ENCODE measurements at places on chromosomes 3 and 15.

DNA sequence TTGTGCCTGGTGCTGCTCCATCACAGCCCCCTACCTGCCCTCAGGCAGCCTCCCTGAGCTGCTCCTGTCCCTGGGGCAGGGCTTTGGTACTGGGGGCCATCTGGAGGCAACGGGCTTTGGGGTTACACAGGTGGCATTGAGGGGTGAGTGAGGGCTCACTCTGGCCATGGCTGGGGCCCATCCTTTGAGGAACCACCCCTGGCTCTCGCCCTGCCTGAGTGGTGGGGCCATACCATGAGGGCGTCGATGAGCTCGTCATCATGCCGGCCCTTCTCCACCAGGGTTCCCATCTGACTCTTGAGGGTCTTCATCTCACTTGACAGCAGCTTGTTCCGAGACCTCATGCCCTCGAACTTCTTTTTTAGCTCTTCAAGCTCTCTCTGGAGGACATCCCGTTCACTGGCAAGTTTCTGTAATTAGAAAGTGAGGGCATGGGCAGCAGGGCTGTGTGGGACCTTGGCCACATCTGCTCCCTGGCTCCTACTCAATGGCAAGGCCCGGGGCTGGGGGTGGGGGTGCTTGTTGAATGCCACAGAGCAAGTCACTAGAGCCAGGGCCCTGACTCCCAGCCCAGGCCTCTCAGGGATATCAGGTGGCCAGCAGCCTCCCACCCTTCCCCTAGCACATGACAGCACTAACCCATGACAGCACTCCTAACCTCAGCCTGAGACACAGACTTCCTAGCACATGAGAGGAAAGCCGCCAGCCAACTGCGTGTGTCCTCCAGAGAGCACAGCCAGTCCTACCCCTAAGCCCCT, 33.5 kb downstream of the CCDC13 start:
- no peaks in the 10 kb centered on the region for H3K27me3 ChIP-seq
- H3K4me3 ChIP-seq: no peak overlapping the region
- H3K4me1 ChIP-seq: no peaks in the 10 kb centered on the region
- no peak for DNase-seq
- no peak overlapping the region for H3K27ac ChIP-seq

GRCh38 chr15:28113394-28114113, 14.4 kb upstream of the OCA2 start:
- H3K4me3 ChIP-seq: no peak overlapping the region
- no peak overlapping the region for H3K27ac ChIP-seq
- no peaks in the 10 kb centered on the region for H3K4me1 ChIP-seq
- no peak for DNase-seq
- no peaks in the 10 kb centered on the region for H3K27me3 ChIP-seq

DNA sequence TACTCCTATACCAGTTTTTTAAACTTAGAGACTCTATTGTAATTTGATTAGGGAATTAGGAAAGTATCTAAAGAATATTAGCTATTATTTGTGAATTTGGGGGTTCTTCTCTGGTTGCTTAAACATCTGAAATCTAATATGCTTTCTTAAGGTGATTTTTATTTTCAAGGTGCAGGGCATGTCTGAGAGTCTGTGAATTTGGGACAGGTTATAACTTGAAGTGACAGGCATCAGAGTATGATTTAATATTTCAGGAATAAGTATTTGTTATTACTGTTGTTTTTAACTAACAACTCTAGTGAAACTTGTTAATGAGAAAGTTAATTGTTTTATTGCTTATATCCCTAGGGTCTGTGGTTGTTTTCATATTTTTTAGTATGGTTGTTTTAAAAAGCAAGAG, 321.6 kb upstream of the EPHA3 start:
- DNase-seq: no peak
- H3K27me3 ChIP-seq: no peaks in the 10 kb centered on the region
- no peaks in the 10 kb centered on the region for H3K4me1 ChIP-seq
- H3K27ac ChIP-seq: no peak overlapping the region

DNA sequence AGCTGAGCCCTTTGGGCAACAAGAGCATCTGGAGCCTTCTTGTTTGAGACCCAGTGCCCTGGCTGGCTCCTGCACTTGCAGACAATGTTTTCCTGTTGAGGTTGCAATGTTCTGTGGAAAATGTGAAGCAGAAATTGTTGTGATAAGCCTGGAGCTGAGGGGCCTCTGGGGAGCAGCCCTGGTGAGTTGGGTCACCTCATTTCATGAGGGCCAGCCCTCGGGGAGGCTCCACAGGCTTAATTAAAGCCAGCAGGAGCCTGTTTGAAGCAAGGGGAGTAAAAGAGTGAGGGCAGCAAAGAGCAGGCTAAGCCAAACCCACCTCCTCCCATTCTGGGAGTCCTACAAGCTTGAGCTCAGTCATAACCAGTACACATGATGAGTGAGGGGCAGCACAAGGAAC, 154.3 kb downstream of the ALDH1A2 start:
- no peak for DNase-seq
- 0 out of 2 replicates have a peak, but pooled peaks cover 4% of the 10 kb centered on the region for H3K27me3 ChIP-seq
- no peak overlapping the region for H3K4me3 ChIP-seq
- no peaks in the 10 kb centered on the region for H3K4me1 ChIP-seq
- no peaks in the 10 kb centered on the region for H3K36me3 ChIP-seq

GRCh38 chr15:80514071-80514780, 110.0 kb downstream of the ARNT2 start:
- peak; percentile 92 for DNase-seq
- H3K27me3 ChIP-seq: no peaks in the 10 kb centered on the region

DNA sequence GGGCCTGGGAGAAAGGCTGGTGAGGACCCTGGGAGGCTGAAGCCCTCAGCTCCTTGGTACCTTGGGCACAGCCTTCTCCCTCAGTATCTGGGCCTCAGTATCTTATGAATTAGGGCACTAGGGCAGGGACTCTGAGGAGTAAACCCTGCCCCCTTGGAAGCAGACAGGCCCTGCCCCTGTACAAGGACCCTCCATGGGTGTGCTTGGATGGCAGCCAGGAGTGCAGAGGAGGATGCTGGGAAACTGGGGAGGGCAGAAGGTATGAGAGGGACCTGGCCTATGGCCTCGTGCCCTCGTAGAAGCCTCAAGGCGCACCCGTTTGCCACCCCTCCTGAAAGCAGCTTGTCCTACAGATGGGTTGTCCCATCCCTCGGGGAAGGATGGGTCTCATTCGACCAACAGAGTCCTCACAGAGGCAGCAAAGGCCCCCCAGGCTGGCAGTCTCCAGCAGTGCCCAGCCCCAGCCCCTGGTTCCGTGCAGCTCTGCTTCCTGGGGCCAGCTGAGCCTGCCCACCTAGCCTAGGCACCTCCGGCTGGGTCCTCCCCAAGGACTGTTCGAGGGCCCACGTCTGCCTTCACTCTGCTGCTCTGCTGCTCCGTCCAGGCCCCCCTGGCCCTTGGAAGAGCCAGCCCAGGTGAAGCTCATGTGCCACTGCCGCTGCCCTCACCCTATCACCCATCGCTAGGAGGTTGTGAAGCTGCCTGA, 15.3 kb upstream of the SEMA3F start:
- no peak overlapping the region for H3K4me3 ChIP-seq
- H3K36me3 ChIP-seq: no peaks in the 10 kb centered on the region

DNA sequence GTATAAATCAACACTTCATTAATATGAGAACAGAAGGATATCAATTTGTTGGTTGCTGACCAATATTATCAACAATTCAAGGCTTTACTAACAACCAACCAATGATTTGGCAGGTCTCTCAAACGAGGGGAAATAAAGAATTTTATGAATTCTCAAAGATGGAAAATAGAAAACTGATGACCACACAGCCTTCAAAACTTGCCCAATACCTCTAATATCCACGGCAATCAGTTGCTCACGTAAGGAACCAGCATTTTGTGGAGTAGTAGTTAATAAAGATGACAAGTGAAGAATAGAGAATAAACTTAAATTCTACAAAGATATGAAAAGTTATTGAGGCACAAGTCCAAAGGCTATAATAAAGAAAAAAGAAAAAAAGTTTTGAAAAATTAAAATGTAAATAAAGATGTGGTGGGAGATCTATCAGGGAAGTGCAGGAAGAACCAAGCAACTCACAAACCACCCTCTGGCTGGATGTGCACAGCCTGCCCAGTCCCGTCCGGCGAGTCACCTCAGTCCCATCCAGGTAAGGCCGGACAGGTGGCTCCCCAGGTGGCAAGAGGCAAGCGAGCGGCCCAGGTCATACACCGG, 808 bp downstream of the GK5 start:
- DNase-seq: peak; percentile 22
- peak overlapping the region; percentile 80 for H3K4me3 ChIP-seq
- H3K4me1 ChIP-seq: peaks cover 5% of the 10 kb centered on the region
- no peaks in the 10 kb centered on the region for H3K27me3 ChIP-seq
- H3K27ac ChIP-seq: peak overlapping the region; percentile 78
- H3K36me3 ChIP-seq: no peaks in the 10 kb centered on the region

GRCh38 chr3:15948388-15948787, 150.6 kb upstream of the ANKRD28 start:
- H3K4me3 ChIP-seq: no peak overlapping the region
- no peak overlapping the region for H3K27ac ChIP-seq
- no peaks in the 10 kb centered on the region for H3K27me3 ChIP-seq
- H3K36me3 ChIP-seq: no peaks in the 10 kb centered on the region
- peaks cover 16% of the 10 kb centered on the region for H3K4me1 ChIP-seq
- peak; percentile 34 for DNase-seq
